ENCODE measurements at places on chromosomes 2 and 18.

- H3K27me3 ChIP-seq, result no peaks in the 10 kb centered on the region
- no peak overlapping the region for H3K4me3 ChIP-seq
- H3K27ac ChIP-seq, result no peak overlapping the region
- DNase-seq, result no peak
- H3K4me1 ChIP-seq, result no peaks in the 10 kb centered on the region
- H3K36me3 ChIP-seq, result no peaks in the 10 kb centered on the region
These were observed 2.6 kb upstream of the REG3A start for GRCh38 chr2:79162132-79162531.

- no peak for DNase-seq
- H3K4me3 ChIP-seq, result no peak overlapping the region
- no peaks in the 10 kb centered on the region for H3K36me3 ChIP-seq
- no peaks in the 10 kb centered on the region for H3K4me1 ChIP-seq
These were observed 8.6 kb upstream of the TMX3 start for GRCh38 chr18:68723539-68723938.

- no peak overlapping the region for H3K27ac ChIP-seq
- no peaks in the 10 kb centered on the region for H3K27me3 ChIP-seq
- no peaks in the 10 kb centered on the region for H3K36me3 ChIP-seq
- DNase-seq, result no peak
These were observed 34.2 kb upstream of the NT5DC4 start for GRCh38 chr2:112686348-112687217.

- no peaks in the 10 kb centered on the region for H3K36me3 ChIP-seq
- no peaks in the 10 kb centered on the region for H3K4me1 ChIP-seq
- no peak overlapping the region for H3K27ac ChIP-seq
- H3K4me3 ChIP-seq, result peak overlapping the region; percentile 68
These were observed 141.9 kb downstream of the SLC4A3 start for GRCh38 chr2:219769090-219769910.

DNA sequence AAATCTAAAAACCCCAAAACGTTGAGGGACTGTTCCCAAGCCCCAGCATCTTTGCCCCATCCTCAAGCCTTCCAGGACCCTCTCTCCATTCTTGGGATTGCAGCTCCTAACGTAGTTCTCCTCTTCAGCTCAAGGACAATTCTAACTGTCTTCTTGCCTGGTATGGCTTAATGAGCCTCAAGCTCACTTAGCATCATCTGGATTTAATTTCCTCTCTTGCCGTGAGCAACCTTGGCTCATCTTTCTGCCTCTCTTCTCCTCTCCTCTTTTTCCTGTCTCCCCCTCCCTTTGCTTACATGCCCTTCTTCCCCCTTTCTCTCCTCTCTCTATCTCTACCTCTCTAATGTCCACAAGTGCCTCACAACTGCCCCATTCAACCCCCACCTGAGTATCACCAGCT lies 44.2 kb downstream of the TACR1 start:
- no peaks in the 10 kb centered on the region for H3K4me1 ChIP-seq
- H3K36me3 ChIP-seq, result no peaks in the 10 kb centered on the region
- no peak overlapping the region for H3K27ac ChIP-seq
- H3K4me3 ChIP-seq, result no peak overlapping the region
- DNase-seq, result no peak
- H3K27me3 ChIP-seq, result no peaks in the 10 kb centered on the region

- H3K27me3 ChIP-seq, result no peaks in the 10 kb centered on the region
- H3K36me3 ChIP-seq, result no peaks in the 10 kb centered on the region
- no peak overlapping the region for H3K27ac ChIP-seq
- H3K4me3 ChIP-seq, result no peak overlapping the region
- no peak for DNase-seq
These were observed 1038.6 kb downstream of the SOCS6 start for GRCh38 chr18:71327441-71327840.

DNA sequence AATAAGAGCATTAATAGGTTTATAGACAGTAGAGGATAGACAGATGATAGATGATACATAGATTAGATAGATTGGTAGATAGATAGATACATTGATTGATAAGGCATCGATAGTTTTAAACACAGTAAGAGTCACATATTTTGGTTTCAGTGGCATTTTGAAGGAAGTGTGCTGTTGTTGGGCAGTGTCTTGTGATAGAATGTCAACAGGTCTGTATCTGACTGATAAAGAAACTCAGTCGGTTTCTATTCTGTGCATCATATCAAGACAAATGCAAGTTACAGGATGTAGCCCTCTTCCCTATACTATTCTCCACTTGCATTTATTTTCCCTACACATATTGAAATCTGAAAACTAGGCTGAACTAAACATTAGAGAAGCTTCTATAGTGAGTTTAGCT lies 1229.0 kb upstream of the ZEB2 start:
- no peak overlapping the region for H3K4me3 ChIP-seq
- no peak overlapping the region for H3K27ac ChIP-seq
- H3K36me3 ChIP-seq, result no peaks in the 10 kb centered on the region
- no peak for DNase-seq
- H3K4me1 ChIP-seq, result peaks cover 2% of the 10 kb centered on the region

DNA sequence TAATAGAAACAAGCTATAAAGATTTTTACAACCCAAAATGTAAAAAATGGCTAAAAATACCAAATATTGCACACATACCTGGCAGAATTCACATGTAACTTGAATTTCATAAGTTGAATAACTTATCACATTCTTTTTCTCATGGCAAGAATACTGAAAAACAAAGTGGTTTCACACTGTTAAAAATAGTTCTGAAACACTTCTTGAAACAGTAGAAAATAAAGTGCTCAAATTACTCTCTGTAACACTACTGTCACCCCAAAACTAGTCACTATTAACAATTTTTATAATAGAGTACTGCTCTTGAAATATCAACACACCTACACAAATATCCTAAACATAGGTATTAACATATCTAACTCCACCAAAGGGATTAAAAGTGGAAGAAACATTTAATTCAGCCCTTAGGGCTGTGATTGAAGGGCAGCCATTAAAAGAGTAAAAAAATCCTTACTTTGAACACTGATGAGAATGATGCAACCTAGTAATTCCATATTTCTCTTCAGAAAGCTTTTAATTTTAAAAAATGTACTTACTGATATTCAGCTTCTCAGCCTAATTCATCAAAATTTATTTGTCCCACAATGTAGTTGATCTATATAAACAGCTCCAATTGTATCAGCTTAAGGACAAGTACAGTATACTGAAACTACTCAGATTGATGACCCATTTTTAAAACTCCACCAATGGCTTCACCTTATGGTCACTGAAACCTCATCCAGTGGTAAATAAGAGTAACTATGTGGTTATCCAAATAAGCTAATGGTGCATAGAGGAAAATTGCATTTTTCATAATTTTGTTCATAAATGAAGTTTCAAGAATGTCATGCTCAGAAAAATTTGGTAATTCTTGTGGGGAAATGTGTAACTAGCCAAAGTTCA lies 31.4 kb downstream of the ATF2 start:
- H3K27ac ChIP-seq, result no peak overlapping the region
- no peak for DNase-seq
- peaks cover 70% of the 10 kb centered on the region for H3K36me3 ChIP-seq
- no peaks in the 10 kb centered on the region for H3K4me1 ChIP-seq
- H3K27me3 ChIP-seq, result no peaks in the 10 kb centered on the region

DNA sequence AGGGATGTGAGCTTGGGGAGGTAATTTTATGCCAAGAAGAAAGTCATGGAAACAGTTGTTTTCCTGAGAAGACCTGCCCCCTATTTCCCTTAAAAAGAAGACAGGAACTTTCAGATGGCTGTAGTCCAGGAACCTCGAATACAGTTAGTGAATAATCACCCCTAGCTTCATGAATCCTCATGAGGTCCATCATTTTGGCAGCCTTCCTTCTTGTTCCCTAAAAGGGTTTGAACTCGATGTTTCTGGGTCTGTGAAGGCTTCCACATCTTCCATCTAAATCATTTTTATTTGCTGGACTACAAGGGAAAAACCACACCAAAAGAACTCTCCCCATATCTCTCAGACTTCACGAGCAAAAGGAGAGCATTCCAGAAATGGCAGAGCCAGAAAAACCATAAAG lies 290.8 kb downstream of the SLC4A3 start:
- H3K4me3 ChIP-seq, result no peak overlapping the region

GRCh38 chr2:6089474-6089873 lies 397.3 kb downstream of the SOX11 start:
- DNase-seq, result no peak
- H3K36me3 ChIP-seq, result no peaks in the 10 kb centered on the region
- H3K27ac ChIP-seq, result no peak overlapping the region
- H3K4me1 ChIP-seq, result no peaks in the 10 kb centered on the region

All from mesenchymal stem cell (in vitro differentiated cells and primary cell).